Activated CD4-positive, CD25-positive, alpha-beta regulatory T cell treated with anti-CD3 and anti-CD28 coated beads, Interleukin-2, amount 50 U/mL, for 24 hours (primary cell): ENCODE measurements at places on chromosomes 5 and 9.

DNA sequence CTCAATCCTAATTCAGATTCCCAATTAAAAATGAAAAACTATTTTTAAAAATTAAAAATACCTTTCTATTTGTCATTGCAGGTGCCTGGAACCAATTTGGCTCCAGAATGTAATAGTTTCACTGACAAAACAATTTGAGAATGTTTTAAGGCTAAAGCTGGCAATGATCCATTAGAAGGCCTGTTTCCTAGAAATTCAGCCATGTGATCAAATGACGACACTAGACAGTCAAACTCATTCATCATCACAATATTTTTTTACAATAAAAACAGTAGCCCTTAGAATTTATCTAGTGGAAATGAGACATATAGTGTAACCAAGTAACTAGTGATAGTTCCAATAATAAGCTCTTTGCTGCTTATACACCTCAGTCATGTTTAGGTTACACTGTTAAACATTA is 75.4 kb upstream of the MAP3K1 start:
- no peak for ATAC-seq

GRCh38 chr9:132486706-132487350 is 76.8 kb downstream of the CFAP77 start:
- ATAC-seq, result peak; percentile 85

DNA sequence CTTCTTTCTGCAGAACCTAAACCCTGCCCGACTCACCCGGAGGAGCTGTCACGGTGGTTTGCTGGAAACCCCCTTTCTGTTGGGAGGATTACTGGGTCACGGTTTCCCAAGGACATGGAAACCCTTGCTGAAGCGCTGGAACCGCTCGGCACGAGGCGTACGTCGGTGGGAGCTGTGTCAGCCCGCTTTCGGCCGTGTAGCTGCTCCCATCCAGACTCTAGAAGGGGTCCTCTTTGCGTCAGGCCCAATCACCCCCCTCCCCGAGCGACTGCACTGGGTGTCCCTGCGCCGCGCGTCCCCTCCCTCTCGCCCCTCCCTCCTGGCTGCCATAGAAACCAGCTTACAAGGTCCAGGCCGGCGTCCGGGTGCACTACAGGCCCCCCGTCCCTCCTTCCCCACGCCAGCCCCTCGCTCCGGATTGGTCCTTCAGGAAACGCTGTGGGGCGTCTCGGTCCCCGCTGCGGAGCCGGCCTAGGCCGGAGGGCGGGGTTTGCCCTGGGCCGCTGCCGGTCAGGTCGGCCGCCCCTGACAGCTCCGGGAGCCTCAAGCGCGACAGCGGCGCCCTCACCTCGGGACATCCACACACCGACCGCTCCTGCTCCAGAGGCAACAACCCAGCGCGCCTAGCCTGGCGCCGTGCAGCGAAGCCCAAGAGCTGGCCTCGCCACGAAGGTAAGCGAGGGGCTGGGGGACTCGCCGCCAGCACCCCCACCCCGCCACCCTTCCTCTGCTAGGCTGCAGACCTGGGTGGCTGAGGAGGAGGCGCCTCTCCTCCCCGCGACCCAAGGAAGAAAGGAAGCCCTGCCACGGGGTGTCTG is at the start of gene NIM1K:
Gene NIM1K (plus strand): TSS at position 486 of the 818 bp plus-strand sequence. CDS start 53,551 bp downstream, outside the sequence.
- ATAC-seq, result peak; percentile 39

GRCh38 chr9:33867747-33868439 is 50.9 kb downstream of the UBE2R2 start:
- ATAC-seq, result no peak

DNA sequence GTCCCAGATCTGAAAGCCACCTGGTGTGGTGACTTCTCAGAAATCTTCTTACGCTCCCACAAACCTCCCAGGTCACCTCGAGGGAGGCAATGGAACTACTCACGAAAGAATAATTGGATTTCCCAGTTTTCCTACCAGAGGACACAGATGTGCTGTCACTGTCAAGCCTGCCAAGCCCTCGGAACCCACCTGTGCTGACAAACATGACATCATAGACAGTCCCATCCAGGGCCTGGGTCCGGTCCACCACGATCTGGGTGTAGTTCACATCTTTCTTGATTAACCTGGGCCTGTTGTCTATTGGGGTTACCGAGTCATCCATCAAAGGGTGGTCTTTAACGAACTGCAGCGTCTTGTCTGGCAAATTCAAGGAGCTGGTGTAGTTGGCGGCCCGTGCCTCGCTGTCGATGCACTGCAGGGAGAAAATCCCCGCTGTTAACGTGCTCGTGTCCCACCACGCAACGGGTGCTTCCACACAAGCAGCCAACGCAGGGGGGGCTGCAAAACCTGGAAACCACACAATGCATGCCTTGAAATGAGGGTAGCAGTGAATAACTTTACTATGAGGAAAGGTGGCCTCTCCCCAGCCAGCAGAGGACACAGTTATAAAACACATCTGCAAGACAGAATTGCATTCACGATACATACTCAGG is 69.0 kb downstream of the SECISBP2 start:
- ATAC-seq, result no peak

DNA sequence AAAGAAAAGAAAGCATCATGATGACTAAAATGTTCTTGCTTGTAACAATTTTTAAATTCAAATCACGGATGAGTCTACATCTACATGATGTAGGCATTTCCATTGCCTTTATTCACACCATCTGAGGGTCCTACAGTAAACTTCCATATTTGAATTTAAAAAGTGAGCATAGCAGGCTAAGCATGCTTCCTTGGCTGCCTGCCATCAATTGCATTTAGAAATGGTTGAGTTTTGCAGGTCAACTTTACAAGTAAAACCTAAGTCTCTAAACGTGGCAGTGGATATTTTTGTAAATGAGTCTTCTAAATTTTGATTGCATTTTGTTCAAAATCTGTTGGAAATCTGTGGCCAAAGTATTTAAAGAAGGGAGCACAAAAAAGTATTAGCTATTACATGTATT is 136.5 kb upstream of the PTCH1 start:
- no peak for ATAC-seq

DNA sequence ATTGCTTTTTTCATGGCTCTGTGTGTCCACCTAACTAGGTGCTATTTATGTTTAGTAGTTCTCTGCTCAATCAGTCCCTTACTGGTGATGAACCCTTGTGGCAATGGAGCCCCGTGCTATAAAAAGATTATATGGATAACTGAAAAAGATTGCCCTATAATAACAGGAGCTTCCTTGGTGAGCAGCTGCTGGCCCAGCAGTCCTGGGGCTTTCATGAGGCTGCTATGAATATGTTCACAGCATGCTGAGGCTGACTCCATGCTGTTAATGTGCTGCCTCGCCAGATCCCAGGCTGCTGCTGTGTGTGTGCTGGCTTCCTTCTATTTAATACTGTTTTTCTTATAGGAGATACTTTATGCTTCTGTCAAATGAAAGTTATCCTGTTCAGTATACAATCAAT is 357.5 kb downstream of the TAF11L14 start:
- no peak for ATAC-seq

- no peak for ATAC-seq
Measured at GRCh38 chr9:90296539-90296938, 346.1 kb downstream of the DIRAS2 start.
